Tibial artery (tissue), 4 donors: ENCODE measurements at places on chromosomes 7 and 10.

- H3K27ac ChIP-seq = no peak overlapping the region
- DNase-seq = no peak
- no peaks in the 10 kb centered on the region for H3K36me3 ChIP-seq
- H3K4me1 ChIP-seq = no peaks in the 10 kb centered on the region
- no peaks in the 10 kb centered on the region for H3K27me3 ChIP-seq
Measured at GRCh38 chr7:137354961-137355360, 11.4 kb upstream of the PTN start.

DNA sequence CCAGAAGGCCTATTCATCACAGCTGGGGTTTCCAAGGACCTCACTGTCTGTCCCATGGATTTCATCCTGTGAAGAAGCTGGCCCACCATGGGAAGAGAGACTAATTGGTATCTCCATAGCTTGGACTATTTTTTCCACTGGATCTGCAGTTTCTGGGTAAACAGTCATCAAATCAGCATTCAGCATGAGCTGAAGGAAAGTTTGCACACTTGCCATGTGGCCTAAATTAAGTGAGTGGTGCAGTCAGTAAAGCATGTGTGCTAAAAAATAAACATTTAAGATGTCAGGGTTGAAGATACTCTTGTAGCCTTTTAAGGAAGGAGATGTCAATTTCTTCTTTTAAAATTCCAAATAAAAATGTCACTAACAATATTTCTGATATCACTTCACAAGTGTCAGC, 381.1 kb upstream of the ZMIZ1 start:
- no peak overlapping the region for H3K4me3 ChIP-seq
- no peaks in the 10 kb centered on the region for H3K27me3 ChIP-seq
- peaks cover 44% of the 10 kb centered on the region for H3K4me1 ChIP-seq
- no peak overlapping the region for H3K27ac ChIP-seq
- no peak for DNase-seq
- no peaks in the 10 kb centered on the region for H3K36me3 ChIP-seq

GRCh38 chr7:106358103-106358663, 73.4 kb upstream of the NAMPT start:
- peaks cover 7% of the 10 kb centered on the region for H3K4me1 ChIP-seq
- H3K4me3 ChIP-seq = no peak overlapping the region
- no peaks in the 10 kb centered on the region for H3K27me3 ChIP-seq
- no peak overlapping the region for H3K27ac ChIP-seq
- no peak for DNase-seq
- no peaks in the 10 kb centered on the region for H3K36me3 ChIP-seq

- peaks cover 7% of the 10 kb centered on the region for H3K4me1 ChIP-seq
- H3K27ac ChIP-seq = no peak overlapping the region
- H3K36me3 ChIP-seq = no peaks in the 10 kb centered on the region
- DNase-seq = no peak
- H3K4me3 ChIP-seq = no peak overlapping the region
Measured at GRCh38 chr10:107657851-107658250, 493.3 kb upstream of the SORCS1 start.

GRCh38 chr7:150568714-150569113, 1.5 kb downstream of the GIMAP4 start:
- no peak for DNase-seq
- H3K36me3 ChIP-seq = peaks cover 4% of the 10 kb centered on the region
- peak overlapping the region; percentile 38 for H3K4me3 ChIP-seq
- no peak overlapping the region for H3K27ac ChIP-seq
- no peaks in the 10 kb centered on the region for H3K27me3 ChIP-seq
- H3K4me1 ChIP-seq = no peaks in the 10 kb centered on the region

- peaks cover 25% of the 10 kb centered on the region for H3K27me3 ChIP-seq
- no peaks in the 10 kb centered on the region for H3K4me1 ChIP-seq
- H3K36me3 ChIP-seq = no peaks in the 10 kb centered on the region
- no peak overlapping the region for H3K4me3 ChIP-seq
Measured at GRCh38 chr10:132906836-132907235, 35.5 kb downstream of the CFAP46 start.

- no peak for DNase-seq
- peaks cover 55% of the 10 kb centered on the region for H3K27me3 ChIP-seq
- H3K4me1 ChIP-seq = peaks cover 16% of the 10 kb centered on the region
- H3K36me3 ChIP-seq = no peaks in the 10 kb centered on the region
- H3K27ac ChIP-seq = no peak overlapping the region
Measured at GRCh38 chr10:131312478-131312836, 936 bp upstream of the TCERG1L start.

- H3K27ac ChIP-seq = no peak overlapping the region
- DNase-seq = no peak
- H3K4me1 ChIP-seq = no peaks in the 10 kb centered on the region
- no peaks in the 10 kb centered on the region for H3K27me3 ChIP-seq
Measured at GRCh38 chr10:33858326-33858725, 523.9 kb upstream of the NRP1 start.

DNA sequence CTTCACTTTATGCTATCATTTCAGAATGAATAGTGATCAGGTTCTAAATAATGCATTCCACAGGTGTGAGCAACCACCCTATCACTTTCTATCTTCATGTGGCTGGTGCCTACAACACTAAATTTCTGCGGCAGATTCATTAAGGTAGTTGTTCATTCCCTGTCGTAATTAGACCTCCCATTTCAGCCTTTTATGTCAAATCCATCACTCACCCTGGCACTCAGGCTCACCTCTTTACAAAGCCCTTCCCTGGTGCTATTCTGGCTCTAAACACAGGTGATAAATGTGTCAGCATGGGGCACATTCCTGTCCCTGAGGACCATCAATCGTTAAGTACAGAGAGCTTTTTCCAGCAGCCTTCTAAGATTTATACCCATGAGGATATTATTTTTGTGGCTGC, 300.0 kb upstream of the C7orf33 start:
- no peak for DNase-seq
- no peaks in the 10 kb centered on the region for H3K4me1 ChIP-seq
- H3K36me3 ChIP-seq = no peaks in the 10 kb centered on the region
- no peaks in the 10 kb centered on the region for H3K27me3 ChIP-seq
- no peak overlapping the region for H3K27ac ChIP-seq
- no peak overlapping the region for H3K4me3 ChIP-seq
